Right hindlimb (tissue), 1 donor: ENCODE measurements at places on chromosomes 12 and 14.

- DNase-seq: no peak
These were observed 986 bp downstream of the TSSK4 start for GRCh38 chr14:24206260-24207103.

- DNase-seq: no peak
These were observed 5.3 kb upstream of the DICER1 start for GRCh38 chr14:95162641-95163040.

DNA sequence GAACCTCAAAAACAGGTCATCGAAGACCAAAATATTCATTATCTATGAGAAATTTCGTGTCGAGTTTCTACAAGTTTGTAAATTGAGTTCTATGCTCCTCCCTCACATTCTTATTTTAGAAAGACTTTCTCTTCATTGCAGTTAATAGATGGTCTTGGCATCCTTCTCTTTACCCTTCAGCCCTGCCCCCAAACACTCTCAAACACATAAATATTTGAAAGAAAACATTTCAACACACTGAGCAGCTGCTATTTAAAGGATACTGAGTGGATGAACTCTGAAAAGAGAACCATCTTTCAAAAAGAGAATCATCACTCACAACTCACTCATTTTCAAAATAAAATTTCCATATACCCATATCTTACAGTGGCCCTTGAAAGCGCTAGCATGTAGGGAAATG, 67.1 kb downstream of the NUAK1 start:
- DNase-seq: no peak

DNA sequence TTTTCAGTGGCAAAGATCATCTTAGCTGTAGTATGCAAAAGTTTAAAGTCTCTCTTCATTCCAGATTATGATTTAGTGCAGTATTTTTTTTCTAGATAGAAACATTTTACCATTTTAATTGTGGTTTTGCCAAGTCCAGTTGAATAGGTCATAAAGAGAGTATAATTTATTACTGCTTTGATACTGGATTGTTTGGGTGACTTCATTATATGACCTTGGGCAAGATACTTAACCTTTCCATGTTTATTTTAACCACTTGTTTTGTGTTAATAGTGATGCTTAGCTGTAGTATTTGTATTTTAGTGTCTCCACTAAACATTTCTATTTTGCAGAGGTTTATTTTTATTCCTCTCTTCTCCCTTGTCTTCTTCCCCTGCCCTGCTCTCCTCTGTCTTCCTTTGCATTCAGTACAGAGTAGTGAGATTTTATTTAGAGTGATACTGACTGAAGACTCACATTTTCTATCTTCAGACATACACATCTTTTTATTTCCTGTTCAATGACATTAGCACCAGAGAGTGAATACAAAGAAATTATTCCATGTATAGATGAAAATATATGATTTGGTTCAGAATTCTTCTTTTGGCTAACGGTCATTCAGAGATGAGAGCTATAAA, 215.2 kb downstream of the ERC1 start:
- no peak for DNase-seq

GRCh38 chr12:125544960-125545359, 479.7 kb downstream of the AACS start:
- no peak for DNase-seq

GRCh38 chr12:26062566-26062965, 62.3 kb downstream of the BHLHE41 start:
- no peak for DNase-seq

DNA sequence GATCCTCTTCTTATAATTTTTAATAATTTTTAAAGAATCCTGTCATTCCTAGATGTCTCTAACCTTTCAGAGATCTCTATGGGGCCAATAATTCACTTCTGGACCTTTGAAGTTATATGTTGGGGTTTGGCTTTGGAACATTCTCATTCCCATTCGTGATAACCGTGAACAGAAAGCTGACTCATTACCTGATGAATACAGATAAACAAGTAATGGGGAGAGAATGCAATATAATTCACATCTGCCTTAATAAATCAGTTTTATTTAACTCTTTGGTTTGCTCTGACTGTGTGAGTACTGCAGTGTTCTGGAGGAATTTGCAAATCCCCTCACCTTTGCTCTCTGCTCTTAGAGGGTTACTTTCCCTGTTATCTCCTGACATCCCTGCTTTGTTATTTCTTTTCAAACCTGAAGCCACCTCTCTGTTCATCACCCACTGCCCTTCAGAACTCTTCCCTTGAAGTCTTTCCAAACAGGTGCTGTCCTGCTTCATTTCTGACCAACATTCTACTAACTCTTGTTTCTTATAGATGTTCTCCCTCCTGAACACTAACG, 79.6 kb upstream of the SLC38A2 start:
- no peak for DNase-seq

DNA sequence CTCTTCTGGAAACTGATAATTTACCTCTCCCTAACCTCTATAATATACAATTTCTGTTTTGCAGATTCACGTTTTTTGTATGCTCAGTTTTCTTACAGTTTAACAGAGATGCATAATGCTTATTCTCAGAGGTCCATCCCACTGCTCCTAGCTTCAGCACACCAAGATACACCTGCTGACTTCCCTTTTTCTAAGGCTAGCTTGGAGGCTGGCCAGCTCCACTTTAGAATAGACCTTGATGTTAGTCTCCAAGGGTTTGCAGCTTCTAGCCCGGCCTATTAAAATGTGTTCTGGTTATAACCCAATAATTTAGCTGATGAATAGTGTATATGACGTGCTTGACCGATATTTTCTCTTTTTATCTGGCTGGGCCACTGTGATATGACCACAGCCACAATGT, 261.2 kb downstream of the EGLN3 start:
- DNase-seq: no peak

GRCh38 chr14:62896932-62897456, 148.3 kb downstream of the KCNH5 start:
- no peak for DNase-seq

DNA sequence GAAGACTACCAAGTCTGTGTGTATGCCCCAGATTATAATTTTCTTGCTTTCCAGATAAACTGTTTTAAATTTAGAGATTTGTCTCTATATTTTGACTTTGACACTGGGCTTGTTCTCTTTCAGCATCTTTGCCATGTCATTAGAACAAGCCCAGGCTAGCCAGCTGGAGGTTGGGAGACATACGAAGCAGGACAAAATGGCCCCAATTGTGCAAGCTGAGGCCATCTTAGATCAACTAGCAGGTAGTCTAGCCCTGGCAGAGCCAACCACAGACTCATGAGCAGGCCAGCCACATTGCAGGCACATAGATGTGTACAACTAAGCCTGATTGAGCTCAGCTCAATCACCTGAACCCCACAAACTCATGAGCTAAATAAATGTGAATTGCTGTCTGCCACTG, 321.4 kb downstream of the ATP23 start:
- no peak for DNase-seq

GRCh38 chr12:18696971-18697602, 40.7 kb downstream of the PLCZ1 start:
- DNase-seq: no peak

DNA sequence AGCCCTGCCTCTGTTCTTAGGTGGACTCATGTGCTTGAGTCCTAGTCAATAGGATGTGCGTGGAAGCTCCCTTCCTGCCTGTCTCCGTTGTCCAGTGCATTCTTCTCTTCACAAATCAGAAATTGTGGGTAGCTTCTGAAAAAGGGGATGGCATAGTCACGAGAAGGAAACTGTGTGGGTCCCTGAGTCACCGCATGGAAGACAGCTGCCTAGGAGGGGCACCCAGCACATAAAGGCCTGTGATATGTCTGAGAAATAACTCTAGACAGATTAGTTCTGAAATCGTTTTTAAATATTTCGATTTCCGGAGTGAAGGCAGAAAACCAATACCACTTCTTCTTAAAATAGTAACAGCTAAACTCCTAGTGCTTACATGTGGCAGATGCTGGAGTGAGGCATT, 974.4 kb downstream of the BCL11B start:
- DNase-seq: no peak

DNA sequence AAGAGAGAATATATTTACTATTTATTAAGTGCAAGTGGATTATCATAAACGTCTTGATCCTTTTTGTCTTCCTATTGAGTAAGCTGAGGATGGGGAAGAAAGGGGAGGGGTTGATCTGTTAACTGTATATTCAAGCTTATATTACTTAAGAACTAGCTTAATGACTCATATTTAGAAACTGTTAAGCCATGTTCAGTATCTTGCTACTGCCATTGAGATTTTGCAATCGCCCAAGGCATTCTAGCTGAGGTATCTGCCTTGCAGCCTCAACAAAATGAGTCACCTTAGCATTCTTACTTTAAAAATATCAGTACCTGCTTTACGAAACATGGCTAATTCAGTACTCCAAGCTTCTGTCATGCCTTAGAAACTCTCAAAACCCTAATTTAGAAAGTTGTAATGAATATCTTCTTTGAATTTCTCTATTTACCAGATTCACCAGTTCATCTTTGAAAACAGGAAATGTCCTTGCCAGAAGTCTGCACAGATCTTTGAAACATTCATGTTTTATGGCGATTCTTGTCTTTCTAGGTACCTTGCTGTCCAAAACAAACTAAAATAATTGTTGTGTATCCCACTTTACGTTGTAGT, 76.1 kb downstream of the ALG10B start:
- DNase-seq: no peak

- no peak for DNase-seq
These were observed 292.7 kb upstream of the G2E3 start for GRCh38 chr14:30266290-30266689.

GRCh38 chr12:29518407-29518806, 20.9 kb upstream of the OVCH1 start:
- no peak for DNase-seq

DNA sequence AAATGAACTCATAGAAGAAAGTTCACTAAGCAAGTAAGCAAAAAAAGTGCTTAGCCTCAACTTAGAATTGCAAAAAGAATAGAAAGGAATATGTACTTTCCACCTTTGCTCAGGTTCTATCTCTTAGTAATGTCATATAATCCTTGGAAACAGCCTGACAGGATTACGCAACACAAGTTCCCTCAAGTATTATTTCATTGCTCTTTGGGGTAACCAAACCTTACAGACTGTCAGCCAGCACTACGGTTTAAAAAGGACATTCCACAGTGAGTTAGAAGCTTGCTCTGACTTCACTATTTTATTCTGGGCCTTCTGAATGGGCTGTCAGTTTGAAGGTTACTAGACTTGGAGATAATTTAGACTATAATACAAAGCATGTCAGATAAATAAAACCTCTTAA, 264.0 kb downstream of the ATXN7L3B start:
- no peak for DNase-seq

GRCh38 chr12:118494776-118495175, 118.4 kb downstream of the SUDS3 start:
- DNase-seq: no peak

DNA sequence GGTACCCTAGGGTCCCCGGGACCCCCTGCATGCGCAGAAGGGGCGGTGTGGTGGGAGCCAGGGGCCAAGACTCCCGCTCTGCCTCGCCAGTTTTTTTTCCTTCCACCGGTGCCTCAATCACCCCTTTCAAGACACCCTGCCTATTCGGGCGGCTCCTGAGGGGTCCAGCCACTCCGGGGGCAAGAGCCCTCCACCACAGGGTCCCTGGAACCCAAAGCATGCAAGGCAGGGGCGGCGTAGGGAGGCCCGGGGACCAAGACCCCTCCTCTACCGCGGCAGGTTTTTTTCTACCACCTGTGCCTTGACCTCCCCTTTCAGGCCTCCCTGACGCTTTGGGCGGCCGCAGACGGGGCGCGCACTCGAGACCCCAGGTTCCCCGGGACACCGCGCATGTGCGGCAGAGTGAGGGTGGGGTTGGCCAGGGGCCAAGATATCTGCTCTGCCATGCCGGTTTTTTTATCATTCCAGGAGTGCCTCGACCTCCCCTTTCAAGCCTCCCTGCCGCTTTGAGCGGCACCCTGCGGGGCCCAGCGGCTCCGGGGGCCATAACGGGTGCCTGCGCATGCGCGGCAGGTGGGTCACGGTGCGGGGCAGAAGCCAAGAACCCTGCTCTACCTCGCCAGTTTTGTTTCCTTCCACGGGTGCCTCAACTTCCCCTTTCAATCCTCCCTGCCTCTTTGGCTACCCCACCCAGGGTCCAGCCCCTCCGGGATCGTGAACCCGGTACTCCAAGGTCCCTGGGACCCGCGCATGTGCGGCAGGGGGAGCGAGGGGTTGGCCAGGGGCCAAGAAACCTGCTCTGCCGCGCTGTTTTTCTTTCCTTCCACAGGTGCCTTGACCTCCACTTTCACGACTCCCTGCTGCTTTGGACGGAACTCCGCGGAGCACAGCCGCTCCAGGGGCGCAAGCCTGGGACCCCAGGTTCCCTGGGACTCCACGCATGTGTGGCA, 328.1 kb downstream of the ALG10 start:
- DNase-seq: no peak

GRCh38 chr14:44625098-44625497, 118.0 kb upstream of the FSCB start:
- DNase-seq: no peak

DNA sequence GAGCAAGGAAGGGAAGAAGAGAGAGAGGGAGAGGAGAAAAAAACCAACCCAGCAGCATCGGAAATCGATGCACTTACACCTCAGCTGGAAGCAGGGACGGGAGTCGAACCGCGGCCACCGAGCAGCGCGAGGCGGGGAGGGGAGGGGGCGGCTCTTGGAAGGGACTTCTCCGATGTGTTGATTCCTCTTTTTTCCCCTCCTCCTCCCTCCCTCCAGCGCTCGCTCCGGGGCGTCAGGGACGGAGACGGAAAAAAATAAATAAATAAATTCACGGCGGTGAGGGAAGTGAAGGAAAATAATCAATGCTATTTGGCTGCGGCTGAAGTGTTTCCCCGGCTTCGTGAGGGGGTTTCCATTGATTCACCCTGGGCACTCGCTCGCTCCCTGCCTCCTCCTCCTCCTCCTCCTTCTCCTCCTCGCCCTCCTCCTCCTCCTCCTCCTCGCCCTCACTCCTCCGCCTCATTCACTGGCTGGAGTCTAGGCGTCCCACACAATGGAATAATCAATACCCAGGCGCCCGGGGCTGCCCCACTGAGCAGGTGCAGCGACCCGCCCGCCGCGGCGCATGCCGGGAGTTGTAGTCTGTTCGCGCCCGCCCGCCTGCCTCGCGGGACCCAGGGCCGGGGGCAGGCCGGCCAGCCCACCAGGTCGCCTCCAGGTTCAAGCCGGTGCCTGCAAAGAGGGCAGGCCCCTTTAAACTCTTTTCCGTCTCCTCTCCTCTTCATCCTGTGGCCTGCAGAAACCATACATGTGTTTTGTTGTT, at the start of gene ZFHX2:
Gene ZFHX2, minus strand, starts transcription at position 500 of the 763 bp plus-strand sequence. CDS start 16,440 bp downstream, outside the sequence.
- DNase-seq: peak; percentile 84

GRCh38 chr12:130933269-130933995, 20.3 kb upstream of the ADGRD1 start:
- no peak for DNase-seq

DNA sequence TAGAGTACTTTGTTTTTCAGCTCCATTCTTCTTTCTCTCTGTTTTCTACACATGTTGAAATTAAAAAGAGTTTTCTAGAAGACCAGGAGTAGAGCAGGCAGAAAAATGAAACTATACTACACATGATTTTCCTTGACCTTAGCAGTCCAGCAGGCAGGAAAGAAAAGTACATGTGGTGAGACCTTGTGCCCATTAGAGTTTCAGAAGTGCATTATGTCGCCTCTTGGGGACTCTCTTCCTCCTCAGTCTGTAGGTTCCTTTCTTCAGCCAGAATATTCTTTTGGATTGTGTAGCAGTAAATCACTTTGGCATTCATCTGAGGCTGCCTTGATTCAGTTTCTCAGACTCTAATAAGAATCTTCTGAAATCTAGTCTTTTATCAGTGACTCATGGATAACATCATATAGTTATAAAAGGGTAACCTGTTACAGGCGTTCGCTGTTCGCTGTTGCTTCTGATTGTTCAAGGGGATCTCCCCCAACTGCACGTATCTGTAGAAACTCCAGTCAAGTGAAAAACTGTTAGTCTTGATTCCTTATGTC, 161.8 kb downstream of the ANO4 start:
- no peak for DNase-seq

- DNase-seq: no peak
These were observed 114.0 kb upstream of the TMPO start for GRCh38 chr12:98401427-98401826.

GRCh38 chr14:87492561-87492960, 500.4 kb downstream of the GALC start:
- DNase-seq: peak; percentile 34
